ENCODE measurements at places on chromosomes 7 and 10. TPM values are rescaled to one million over a fixed set of nuclear protein-coding genes. Genes with fewer than 3 reads are reported as not detected.

- no peak overlapping the region for H3K4me3 ChIP-seq
- no peak for DNase-seq
- no peaks in the 10 kb centered on the region for H3K27me3 ChIP-seq
- no peak overlapping the region for H3K27ac ChIP-seq
- H3K36me3 ChIP-seq: no peaks in the 10 kb centered on the region
- peaks cover 5% of the 10 kb centered on the region for H3K4me1 ChIP-seq
Measured at GRCh38 chr10:132911786-132912097, 30.6 kb downstream of the CFAP46 start.

Gene PITX3
- 0.46 TPM for total RNA-seq

Gene PHYHIPL
- 0.37 TPM for total RNA-seq

Gene C10orf53
- total RNA-seq: not detected
